ENCODE measurements at places on chromosomes 11 and 22.

DNA sequence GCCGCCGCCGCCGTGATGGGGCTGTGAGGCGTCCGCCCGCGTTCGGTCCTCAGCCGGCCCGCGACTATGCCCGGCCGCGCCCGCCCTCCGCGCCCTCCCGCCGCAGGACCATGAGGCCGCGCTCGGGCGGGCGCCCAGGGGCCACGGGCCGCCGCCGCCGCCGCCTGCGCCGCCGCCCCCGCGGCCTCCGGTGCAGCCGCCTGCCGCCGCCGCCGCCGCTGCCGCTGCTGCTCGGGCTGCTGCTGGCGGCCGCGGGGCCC is 215 bp downstream of the ZNRF3 start:
- no peak for DNase-seq

DNA sequence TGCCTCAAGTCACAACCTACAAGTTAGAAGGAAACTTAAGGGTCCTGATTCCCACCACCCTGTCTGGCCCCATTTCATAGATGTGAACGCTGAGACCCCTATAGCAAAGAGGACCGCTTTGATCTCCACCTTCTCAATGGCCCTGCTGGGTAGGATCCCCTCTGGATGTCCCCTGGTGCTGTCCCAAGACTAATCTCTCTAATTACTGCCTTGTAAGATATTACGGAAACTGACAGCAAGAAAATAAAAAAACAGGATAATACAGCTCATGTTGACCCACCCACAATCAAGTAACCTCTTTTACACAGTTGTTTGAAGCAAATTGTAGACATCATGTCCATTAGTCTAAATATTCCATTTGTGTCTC is 20.9 kb downstream of the IGLL5 start:
- DNase-seq: no peak

DNA sequence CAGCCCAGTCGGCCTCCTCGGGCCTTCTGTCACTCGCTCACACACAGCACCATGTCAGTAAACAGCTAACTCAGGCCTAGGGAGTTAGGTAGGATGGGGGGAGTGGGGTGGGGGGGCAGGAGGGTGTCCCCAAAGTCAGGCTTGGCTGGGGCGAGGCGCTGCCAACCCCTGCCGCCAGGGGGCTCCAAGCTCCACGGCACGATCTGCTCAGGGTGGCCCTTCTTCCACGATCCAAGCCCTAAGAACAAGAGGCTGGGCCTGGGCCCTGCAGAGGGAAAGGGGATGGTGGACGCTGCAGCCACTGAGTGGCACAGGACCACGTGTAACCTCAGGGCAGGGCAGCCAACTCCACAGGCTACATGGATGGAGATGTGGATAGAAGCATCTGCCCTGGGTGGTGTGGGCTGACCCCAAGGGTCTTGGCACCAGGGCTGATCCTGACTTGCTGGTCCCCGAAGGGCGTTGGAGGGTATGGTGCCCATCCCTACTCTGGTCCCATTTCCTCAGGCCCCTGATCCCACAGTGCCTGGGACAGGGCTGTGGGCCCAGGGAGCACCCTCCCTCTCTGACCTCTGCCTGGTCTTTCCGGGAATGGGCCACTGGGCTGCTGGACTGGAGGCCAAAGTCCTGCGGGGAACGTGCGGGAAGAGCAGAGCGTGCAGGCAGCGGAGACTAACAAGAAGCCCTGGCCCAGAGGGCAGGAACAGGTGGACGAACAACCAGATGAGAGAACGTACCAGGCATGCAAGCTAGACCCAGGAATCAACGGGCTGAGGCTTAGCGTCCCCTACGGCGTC is 29.1 kb upstream of the TXNRD2 start:
- DNase-seq: no peak

GRCh38 chr11:34274712-34275398 is 83.0 kb downstream of the ABTB2 start:
- DNase-seq: peak; percentile 60

GRCh38 chr22:46829941-46830715 is 67.7 kb downstream of the TBC1D22A start:
- no peak for DNase-seq

- DNase-seq: no peak
These were observed 5.2 kb upstream of the TNFRSF13C start for GRCh38 chr22:41931701-41932269.

DNA sequence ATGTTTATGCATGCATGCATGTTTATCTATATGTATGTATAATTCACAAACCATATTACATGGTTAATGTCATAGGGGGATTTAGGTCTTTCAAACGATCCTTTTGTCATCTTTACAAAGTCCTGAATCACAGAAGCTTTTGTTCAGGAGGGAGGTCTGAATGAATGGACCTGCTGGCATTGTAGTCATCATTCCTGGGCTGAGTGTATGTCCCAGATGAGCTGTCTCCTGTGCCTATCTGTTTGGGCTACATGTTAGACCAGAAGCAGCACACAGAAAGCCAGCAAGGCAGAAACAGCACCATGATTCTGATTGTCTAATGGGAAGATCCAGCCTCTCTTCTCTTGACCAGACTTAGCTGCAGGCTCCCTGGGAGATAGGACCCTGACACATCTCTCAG is 69.5 kb downstream of the ADM start:
- no peak for DNase-seq

DNA sequence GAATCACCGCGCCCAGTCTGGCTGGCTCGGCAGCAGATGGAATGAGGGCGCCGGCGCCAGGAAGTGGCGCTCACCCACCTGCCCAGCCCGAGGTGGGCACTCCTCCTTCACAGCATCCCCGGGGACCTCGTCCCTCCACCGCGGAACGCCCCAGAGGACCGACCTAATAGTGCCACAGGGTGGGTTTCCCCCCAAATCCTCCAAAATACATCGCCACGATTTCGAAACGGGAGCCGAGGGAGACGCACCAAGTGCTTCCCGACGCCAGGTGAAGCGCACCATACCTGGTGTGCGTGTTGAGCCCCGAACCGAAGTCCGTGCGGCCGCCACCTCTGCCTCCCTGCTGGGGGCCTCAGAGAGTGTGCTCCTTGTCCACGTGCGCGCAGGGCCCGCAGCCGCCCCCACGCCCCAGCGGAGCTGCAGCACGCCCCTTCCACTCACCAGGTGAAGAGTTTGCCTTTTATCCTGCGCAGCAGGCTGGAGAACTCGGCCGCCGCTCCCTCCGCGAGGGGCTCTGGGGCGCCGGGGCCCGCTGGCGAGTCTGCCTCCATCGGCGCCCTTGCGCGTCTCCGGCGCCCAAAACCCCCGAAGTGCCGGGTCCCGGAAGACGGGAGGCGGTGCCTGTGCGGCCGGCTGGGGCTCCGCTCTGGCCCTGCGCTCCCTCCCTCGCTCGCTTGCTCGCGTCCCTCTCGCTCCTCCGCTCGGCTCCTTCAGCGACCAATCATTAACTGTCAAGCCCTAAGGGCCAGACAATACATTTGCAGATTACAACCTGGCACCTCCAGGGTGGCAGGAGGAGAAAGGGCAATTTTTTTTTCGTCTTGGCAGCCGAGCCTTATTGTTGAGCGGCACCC is at the start of gene SLC35F2:
Gene SLC35F2, minus strand, starts transcription at position 571 of the 854 bp plus-strand sequence. Its CDS starts 20 bp downstream, at position 551.
- DNase-seq: peak; percentile 55

- no peak for DNase-seq
These were observed 4.0 kb downstream of the POU2AF3 start for GRCh38 chr11:111302298-111302697.

DNA sequence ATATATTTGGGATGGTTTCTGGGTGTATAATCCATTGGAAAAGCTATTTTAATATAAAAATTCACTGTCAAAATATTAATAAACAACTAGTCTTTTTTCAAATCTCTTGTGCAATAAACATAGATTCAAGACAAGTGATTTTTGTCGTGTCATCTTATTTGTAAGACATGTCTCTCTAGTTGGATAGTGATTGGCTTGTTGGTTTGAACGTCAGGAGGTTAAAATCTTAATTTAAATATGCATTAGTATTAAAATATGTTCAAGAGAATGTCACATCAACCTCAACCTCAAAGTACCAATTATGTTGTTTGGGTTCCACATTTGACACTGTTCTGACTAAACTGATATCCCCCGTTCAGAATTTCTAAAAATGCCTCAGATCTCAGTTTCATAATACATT is 287.6 kb downstream of the CASP12 start:
- no peak for DNase-seq

GRCh38 chr11:25628030-25628429 is 703.9 kb upstream of the ANO3 start:
- no peak for DNase-seq

GRCh38 chr11:4146772-4147098 is 52.1 kb downstream of the RRM1 start:
- no peak for DNase-seq

- DNase-seq: no peak
These were observed 205.4 kb upstream of the SNX19 start for GRCh38 chr11:131121426-131122333.

GRCh38 chr11:11731311-11732083 is 109.7 kb upstream of the GALNT18 start:
- no peak for DNase-seq

DNA sequence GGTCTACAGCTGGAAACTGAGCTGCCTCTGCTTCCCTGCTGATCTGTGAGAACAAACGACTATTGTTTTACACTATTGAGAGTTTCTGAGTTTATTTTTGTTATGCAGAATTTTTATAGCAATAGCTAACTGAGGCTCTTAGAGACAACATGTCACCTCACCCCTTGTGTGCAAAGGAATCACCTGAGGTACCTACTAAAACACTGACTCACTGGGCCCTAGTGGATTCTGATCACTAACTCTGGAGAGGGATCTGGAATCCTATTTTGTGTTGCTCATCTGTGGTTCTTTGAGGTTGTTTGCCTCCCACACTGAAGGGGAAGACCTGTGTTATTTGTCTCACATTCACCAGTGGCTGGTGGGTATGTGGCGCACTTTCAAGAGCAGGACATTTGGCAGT is 13.4 kb upstream of the B3GAT1 start:
- DNase-seq: no peak

- DNase-seq: no peak
These were observed 223.7 kb upstream of the KIRREL3 start for GRCh38 chr11:127224276-127224675.

DNA sequence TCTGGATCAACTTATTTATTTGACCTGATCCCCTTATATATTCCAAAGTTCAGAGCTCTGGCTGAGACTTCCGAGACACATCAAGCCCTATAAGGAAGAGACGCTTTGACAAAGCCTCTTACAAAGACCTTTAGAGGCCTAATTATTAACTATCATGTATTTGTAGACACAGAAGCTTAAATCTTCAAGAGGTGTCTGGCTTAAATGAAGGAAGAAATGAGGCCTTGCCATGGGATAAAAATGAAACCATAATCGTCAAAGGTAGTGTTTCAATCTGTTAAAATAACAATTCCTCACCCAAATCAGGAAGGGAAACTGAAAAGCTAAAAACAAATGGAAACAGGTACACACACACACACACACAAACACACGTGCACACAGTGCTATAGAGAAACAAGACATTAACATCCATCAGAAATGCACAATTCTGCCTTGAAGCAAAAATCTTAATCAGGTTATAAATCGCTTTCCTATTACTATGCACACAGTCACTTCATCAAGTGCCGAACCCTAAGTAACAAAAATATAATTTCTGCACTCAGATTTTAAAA is 50.2 kb downstream of the PITPNB start:
- no peak for DNase-seq

DNA sequence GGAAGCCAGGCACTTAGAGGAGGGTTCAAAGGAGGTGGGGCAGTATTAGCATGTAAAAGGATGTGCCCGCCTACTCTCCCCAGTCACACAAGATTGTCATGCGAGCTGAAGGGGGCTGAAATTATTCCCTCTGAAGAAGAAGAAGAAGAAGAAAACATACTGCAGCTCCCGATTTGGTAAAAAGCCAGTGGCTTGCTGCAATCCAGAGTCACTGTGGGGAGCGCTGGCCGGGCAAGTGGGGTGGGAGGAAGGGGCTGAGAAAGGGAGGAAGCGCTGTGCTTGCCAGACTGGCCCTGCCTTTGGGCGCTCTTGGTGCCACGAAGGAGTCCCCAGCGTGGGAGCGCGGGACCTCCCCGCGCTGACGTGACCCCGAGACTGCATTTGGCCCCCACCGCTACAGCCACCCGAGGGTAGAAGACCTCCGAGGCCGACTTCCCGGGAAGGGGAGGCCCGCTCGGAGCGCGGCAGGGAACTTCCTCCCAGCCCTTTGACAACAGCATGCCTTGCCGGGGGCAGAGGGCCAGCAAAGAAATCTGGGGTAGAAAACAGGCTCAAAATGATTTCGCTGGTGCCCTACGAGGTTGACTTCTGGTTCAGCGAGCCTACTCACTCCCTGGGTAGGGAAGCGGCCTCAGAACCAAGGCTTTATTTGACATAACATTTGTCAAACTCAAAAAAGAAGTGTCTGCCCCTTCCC is 906.3 kb downstream of the DLG2 start:
- peak; percentile 59 for DNase-seq

DNA sequence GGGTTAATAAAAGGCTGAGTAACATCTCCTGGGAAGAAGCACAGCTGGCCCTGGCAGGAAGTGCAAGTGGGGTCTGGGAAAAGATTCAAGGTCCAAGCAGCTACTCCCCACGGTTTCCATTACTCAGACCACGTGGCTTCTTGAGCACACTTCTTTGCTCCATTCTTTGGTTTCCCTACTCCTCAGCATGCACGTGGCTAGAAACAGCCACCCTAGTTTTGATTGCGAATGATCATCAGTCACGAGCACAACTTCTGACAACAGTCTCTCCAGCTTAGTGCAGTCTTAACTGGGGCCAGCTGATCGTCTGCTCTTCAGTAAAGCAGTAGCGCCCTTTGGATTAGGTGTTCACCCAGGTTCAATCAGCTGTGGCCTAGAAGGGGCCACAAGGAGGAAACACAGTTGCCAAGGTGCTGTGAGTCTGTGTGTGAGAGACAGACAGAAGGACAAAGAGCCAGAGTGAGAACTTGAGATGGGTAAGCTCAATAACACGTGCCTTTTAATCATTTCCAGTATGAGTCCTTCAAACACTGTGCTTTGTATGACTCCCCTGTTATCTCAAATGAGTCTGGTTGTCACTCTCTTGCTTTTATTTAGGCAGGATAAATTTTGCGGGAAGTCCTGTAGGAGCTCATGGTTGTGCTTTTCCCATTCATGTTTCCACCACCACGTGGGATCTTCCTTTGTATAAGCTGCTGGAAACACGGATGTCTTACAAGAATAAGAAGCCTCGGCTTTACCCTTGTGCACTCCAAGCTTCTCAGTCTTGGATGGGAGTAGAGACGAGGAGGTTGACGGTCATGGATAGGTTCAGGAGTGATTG is 901 bp upstream of the PARVA start:
- DNase-seq: no peak

DNA sequence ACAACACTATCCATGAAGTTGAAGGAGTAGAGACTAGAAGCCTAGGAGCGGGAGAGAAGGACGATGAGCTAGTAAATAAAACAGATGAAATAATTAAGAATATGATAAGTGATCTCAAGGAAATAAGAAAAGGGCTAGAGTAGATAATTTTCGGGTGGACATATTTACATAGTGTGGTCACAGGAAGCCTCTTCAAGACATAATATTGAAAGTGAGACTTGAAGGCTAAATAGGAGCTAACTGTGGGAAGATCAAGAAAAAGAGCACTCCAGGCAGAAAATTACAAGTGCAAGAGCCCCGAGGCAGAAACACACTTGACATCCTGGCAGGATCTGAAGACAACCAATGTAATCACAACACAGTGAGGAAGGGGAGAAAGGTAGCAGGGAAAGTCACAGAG is 11.9 kb upstream of the PPFIBP2 start:
- DNase-seq: no peak

GRCh38 chr22:31896472-31896871 is 47.9 kb upstream of the YWHAH start:
- DNase-seq: no peak

Data from dorsolateral prefrontal cortex (tissue), 122 donors.